Esophagus muscularis mucosa (tissue), 4 donors: ENCODE measurements at places on chromosomes 2 and 18. TPM values are rescaled to one million over a fixed set of nuclear protein-coding genes. Genes with fewer than 3 reads are reported as not detected.

DNA sequence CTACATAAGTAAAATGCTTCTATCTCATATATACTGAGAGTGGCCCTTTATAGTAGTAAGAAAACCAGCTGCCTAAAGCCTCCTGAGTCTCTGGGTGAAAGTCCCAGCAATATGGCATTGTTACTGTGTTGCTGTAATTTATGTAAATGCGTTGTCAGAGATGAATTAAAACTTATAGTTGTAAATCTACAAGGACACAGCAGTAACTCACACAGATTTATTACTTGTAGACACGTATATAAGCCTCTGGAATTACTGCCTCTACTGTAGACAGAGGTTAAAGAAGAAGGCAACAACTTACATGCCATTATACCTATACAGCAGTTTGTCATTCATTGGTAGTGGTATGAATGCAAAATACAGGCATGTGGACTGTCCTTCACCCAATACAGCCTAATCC lies 169.1 kb upstream of the BOD1L2 start:
- no peak overlapping the region for H3K4me3 ChIP-seq
- peaks cover 6% of the 10 kb centered on the region for H3K4me1 ChIP-seq
- no peak overlapping the region for H3K27ac ChIP-seq
- H3K36me3 ChIP-seq = no peaks in the 10 kb centered on the region
- DNase-seq = no peak

DNA sequence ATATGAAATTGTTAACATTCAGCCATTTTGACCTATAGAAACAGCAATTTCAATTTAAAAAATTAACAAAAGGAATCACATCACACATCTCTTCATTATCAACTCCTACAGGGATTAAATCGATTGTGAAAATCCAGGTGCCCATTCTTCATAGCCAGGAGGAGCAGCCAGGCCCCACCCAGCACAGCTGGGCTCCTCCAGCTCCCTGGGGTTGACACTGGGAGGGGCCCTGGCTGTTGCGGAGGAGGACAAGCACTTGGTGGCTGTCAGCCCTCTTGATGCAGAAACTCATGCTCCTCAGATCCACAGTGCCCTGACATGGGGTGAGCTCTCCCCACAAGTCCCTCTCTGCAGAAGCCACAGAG lies 99.8 kb downstream of the FAM210A start:
- no peaks in the 10 kb centered on the region for H3K27me3 ChIP-seq
- peaks cover 9% of the 10 kb centered on the region for H3K4me1 ChIP-seq
- no peak for DNase-seq
- H3K36me3 ChIP-seq = peaks cover 7% of the 10 kb centered on the region
- H3K4me3 ChIP-seq = no peak overlapping the region

- no peaks in the 10 kb centered on the region for H3K27me3 ChIP-seq
- no peaks in the 10 kb centered on the region for H3K36me3 ChIP-seq
- peaks cover 6% of the 10 kb centered on the region for H3K4me1 ChIP-seq
- H3K4me3 ChIP-seq = no peak overlapping the region
- DNase-seq = no peak
Measured at GRCh38 chr2:25697559-25698341, 24.4 kb upstream of the DTNB start.

GRCh38 chr2:109378682-109379081 lies 235.1 kb downstream of the SEPTIN10 start:
- no peaks in the 10 kb centered on the region for H3K27me3 ChIP-seq
- no peak overlapping the region for H3K27ac ChIP-seq
- peaks cover 16% of the 10 kb centered on the region for H3K4me1 ChIP-seq
- no peak for DNase-seq
- no peak overlapping the region for H3K4me3 ChIP-seq

DNA sequence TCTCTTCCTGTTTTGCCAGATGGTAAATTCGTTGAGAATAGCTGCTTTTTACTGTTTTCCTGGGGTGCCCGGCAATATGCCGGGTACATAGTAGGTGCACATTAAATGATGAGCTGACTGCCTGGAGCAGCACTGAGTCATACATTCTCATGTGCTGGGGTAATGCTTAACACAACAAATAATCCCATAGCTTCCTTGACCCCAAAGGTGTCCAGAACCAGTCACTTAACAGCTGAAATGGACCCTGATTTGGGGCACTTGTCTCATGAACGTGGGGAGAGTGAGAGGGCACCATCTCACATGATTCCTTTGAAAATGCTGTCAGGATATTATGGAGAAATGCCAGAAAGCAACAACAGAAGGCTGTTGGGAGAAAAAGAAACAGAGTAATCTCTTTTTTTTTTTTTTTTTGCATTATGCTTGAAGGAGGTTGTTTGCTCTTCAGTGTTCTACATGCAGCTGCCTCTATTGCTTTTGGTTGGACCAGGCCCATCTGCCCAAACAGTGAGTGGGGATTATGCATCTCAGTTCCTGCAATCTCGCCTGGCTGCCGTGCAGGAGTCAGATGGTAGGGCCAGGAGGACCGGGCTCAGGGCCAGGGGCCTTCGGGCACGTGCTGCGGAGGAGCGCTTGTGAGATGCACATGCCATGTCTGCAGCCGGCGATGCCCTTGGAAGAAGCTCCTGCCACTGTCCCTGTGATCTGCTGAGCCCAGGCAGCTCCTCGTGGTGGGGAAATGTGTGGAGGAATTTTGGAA lies 162.1 kb downstream of the SH3RF3 start:
- no peaks in the 10 kb centered on the region for H3K36me3 ChIP-seq
- no peak for DNase-seq
- peaks cover 5% of the 10 kb centered on the region for H3K4me1 ChIP-seq

DNA sequence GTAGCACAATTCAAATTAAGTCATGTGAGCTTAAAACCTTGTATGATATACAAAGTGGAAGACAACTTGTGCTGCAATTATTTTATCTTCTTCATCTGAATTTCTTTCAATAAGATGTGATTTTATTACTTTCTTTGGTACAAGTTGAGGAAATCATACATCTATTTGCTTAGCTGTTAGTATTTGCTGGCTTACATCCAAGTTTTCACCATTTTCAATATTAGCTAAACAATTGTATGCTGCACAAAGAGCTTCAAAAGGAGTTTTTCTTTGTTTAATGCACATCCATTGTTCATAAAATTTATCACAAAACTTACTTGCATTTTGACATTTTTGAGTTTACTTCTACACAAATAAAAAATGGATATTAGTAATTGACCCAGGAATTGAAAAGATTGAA lies 40.9 kb downstream of the SCN9A start:
- H3K4me1 ChIP-seq = no peaks in the 10 kb centered on the region
- H3K27ac ChIP-seq = no peak overlapping the region
- no peak for DNase-seq
- H3K4me3 ChIP-seq = no peak overlapping the region
- H3K27me3 ChIP-seq = no peaks in the 10 kb centered on the region

GRCh38 chr18:46693996-46694395 lies 37.0 kb upstream of the LOXHD1 start:
- no peaks in the 10 kb centered on the region for H3K36me3 ChIP-seq
- H3K4me3 ChIP-seq = no peak overlapping the region
- no peaks in the 10 kb centered on the region for H3K4me1 ChIP-seq
- H3K27me3 ChIP-seq = no peaks in the 10 kb centered on the region

- H3K4me3 ChIP-seq = no peak overlapping the region
- no peaks in the 10 kb centered on the region for H3K27me3 ChIP-seq
- DNase-seq = no peak
- H3K4me1 ChIP-seq = no peaks in the 10 kb centered on the region
- H3K27ac ChIP-seq = no peak overlapping the region
Measured at GRCh38 chr2:211879323-211879722, 659.3 kb downstream of the ERBB4 start.

GRCh38 chr18:25187521-25188192 lies 164.3 kb downstream of the ZNF521 start:
- no peak overlapping the region for H3K27ac ChIP-seq
- no peaks in the 10 kb centered on the region for H3K4me1 ChIP-seq
- no peak overlapping the region for H3K4me3 ChIP-seq
- DNase-seq = no peak

GRCh38 chr2:119242276-119243119 lies 18.9 kb downstream of the STEAP3 start:
- peaks cover 11% of the 10 kb centered on the region for H3K4me1 ChIP-seq
- no peak overlapping the region for H3K27ac ChIP-seq
- H3K36me3 ChIP-seq = peaks cover 1% of the 10 kb centered on the region
- DNase-seq = no peak

GRCh38 chr2:224084266-224084892 lies 45.3 kb upstream of the SERPINE2 start:
- no peak overlapping the region for H3K4me3 ChIP-seq
- DNase-seq = no peak
- no peaks in the 10 kb centered on the region for H3K36me3 ChIP-seq

The SNORC gene
- 2.0 TPM for total RNA-seq

The PAX8 gene
- total RNA-seq = 2.1 TPM

The EIF2AK2 gene
- 28.2 TPM for total RNA-seq

The ZNF396 gene
- total RNA-seq = 0.99 TPM

The CLIP4 gene
- 61.3 TPM for total RNA-seq
